ENCODE measurements at places on chromosomes 3 and 15. TPM values are rescaled to one million over a fixed set of nuclear protein-coding genes. Genes with fewer than 3 reads are reported as not detected.
A peak's percentile ranks its signal among the peaks of the same experiment; 100 is the strongest.

- DNase-seq, result peak; percentile 77
Measured at GRCh38 chr3:153163393-153163724, 1.3 kb downstream of the RAP2B start.

GRCh38 chr15:93482731-93483130, 393.7 kb upstream of the RGMA start:
- no peak for DNase-seq

- no peak for DNase-seq
Measured at GRCh38 chr15:74549816-74550215, 8.8 kb downstream of the ARID3B start.

DNA sequence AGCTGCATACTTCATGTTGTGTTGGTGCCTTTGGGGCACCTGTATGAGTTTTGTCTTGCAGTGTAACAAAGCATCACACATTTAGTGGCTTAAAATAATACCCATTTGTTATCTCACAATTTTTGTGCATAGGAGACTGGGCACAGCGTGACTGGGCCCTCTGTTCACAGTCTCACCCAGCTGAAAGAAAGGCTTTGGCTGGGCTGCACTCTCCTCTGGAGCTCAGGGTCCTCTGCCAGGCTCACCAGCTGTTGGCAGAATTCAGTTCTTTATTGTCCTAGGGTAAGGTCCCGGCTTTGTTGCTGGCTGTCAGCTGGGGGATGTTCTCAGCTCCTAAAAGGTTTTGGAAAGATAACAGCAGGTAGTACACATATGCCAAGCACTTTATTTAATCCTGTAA, 263.3 kb downstream of the CLSTN2 start:
- no peak for DNase-seq

GRCh38 chr3:36557708-36558421, 177.6 kb downstream of the STAC start:
- DNase-seq, result no peak

- DNase-seq, result no peak
Measured at GRCh38 chr15:40334941-40335795, 5.6 kb downstream of the CCDC9B start.

DNA sequence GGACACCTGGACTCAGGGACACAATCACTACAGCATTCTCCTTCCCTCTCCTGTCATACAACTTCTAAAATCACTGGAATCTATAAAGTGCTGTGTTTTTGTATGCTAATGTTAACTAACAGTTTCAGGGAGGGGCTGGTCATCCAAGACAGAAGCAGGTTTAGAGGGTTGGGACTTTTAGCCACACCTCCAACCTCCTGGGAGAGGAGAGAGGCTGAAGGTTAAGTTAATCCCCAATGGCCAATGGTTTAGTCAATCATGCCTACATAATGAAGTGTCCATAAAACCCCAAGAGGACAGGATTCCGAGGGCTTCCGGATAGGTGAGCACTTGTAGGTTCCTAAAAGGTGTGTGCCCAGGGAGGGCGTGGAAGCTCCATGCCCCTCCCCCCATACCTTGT, 219.3 kb upstream of the CTNNB1 start:
- no peak for DNase-seq

Gene UROC1
- 0.08 TPM for polyA plus RNA-seq

Gene SLC12A1
- polyA plus RNA-seq, result not detected

Gene SLC30A4
- polyA plus RNA-seq, result 1.0 TPM

Gene EEF1AKMT4
- polyA plus RNA-seq, result 5.2 TPM

Gene GPR62
- polyA plus RNA-seq, result 0.05 TPM

Gene PYGO1
- 1.6 TPM for polyA plus RNA-seq

Gene GOLGA8J
- polyA plus RNA-seq, result not detected

Gene RARB
- polyA plus RNA-seq, result 2.8 TPM

Gene MKRN2OS
- polyA plus RNA-seq, result 0.62 TPM

Gene GRIP2
- polyA plus RNA-seq, result 0.05 TPM

GRCh38 chr3:135038186-135038585, 243.1 kb downstream of the EPHB1 start:
- no peak for DNase-seq

DNA sequence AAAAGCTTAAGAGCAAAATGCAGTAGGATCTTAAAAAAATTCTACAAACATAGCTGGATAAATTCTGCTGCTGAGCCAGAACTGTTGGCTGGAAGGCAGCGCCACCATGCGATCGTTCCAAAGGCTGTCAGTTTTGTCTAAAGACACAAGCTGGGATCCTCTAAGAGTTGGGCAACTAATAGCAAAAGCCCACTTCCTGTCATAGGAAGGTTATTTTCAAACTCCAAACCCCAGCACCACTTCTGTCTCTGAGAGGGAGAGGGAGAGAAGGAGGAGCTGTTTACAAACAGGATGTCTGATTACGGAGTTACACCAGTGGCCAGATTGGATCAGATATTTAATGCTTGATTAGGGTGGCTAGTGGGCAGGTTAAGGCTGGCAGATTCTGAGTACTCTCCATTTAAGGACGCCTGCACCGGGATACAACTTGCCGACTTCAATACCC, 44.0 kb downstream of the EIF4E3 start:
- DNase-seq, result peak; percentile 82

DNA sequence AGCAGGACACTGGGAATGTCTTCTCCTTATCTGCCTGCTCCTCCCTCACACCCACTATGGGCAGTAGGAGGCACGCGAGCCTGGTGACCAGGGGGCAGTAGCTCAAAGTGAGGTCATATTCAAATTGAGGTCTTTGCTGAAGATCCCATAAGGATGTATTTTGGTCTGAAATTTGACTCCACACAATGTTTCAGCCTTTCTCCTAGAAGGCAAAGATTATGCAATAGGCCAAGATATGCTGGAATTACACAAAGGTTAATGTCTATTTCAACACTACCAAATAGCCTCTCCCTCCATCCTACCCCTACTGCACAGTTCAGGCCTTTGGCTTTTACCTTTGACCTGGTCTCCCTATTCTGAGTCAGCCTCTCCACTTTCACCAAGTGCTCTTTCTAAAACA, 203.0 kb downstream of the TIGIT start:
- no peak for DNase-seq

DNA sequence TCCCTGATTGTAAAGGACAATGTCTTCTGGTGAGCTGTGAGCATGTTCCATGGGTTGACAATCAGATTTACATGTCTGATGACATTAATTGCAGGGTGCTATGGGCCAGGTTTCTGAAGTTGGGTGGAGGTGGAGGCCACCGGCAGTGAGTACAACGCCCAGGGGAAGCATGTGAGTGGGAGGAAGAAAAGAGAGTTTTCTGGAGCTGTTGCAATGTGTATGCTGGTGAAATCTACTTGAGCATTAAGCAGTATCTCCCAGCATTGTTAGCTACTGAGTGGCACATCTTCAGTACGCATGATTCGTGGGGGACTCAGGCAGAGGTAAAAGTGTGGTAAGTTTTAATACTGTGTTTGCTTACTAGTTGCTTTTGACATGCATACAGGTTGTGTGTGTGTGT, 26.6 kb downstream of the TMEM45A start:
- no peak for DNase-seq

GRCh38 chr3:115913069-115913686, 289.9 kb downstream of the GAP43 start:
- DNase-seq, result no peak

GRCh38 chr3:110198717-110199587, 861.6 kb upstream of the DPPA4 start:
- DNase-seq, result no peak

- no peak for DNase-seq
Measured at GRCh38 chr3:54621184-54621583, 306.7 kb downstream of the LRTM1 start.

DNA sequence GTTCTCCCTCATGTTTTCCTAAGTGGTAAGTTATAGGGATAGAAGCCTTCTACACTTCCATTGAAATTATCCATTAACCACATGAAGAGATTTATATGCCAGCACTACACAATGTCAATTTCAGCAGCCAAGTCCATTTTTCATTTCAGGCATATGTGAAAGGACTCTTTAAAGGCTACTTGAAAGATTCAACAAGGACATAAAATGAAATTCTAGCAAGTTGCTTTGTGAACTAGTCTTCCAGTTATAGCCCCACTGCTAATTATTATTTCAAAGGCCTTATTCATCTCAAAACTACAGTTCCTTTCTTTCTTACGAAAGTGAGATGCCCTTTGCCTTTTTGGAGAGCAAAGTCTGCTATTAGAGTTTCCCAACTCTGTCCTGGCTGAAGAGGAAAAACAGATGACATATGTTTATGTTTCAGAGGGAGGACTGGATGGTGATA, 66.0 kb upstream of the SLC2A2 start:
- DNase-seq, result peak; percentile 89

Gene NECTIN3
- polyA plus RNA-seq, result 4.5 TPM

Gene GOLGA6L25
- not detected for polyA plus RNA-seq

- peak; percentile 70 for DNase-seq
Measured at GRCh38 chr3:131526801-131527347, 24.1 kb upstream of the MRPL3 start.

- DNase-seq, result no peak
Measured at GRCh38 chr15:44883199-44883877, 73.1 kb upstream of the TERB2 start.
